Activated CD4-positive, alpha-beta T cell treated with anti-CD3 and anti-CD28 coated beads, Interleukin-2, amount 50 U/mL, for 16 hours (primary cell): ENCODE measurements at places on chromosomes 3 and 15.

DNA sequence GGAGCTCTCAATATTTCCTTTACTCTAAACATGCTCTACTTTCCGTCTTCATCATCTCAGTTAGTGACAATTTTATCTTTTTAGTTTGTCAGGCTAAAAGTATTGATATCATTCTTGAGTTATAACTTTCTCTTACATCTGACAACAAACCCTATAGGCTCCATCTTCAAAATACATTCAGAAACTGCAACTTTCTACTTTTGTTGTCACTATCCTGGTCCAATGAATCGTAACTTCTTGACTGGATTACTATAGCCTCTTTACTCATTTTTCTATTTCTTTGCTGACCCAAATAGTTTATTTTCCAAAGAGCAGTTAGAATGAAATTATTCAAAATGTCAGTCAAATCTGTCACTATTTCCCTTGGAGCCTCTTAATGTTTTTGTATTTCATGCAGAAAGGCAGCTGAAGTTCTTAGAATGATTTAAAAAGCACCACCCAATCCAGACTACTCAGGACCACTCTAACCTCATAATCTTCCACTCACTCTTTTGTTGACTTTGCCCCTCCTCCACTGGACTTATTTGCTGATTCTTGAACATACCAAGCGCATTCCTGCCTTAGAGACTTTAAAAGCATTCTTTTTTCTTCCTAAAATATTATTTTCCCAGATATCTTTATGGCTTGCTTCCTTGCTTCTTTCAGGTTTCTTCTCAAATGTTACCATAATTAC, 119.9 kb upstream of the CBLB start:
- no peak for DNase-seq

- peak; percentile 79 for DNase-seq
Measured at GRCh38 chr15:45205192-45205591, 17.4 kb upstream of the SHF start.

GRCh38 chr15:63284335-63284734, 6.9 kb downstream of the APH1B start:
- no peak for DNase-seq

- no peak for DNase-seq
Measured at GRCh38 chr3:171694888-171695287, 115.4 kb downstream of the PLD1 start.

DNA sequence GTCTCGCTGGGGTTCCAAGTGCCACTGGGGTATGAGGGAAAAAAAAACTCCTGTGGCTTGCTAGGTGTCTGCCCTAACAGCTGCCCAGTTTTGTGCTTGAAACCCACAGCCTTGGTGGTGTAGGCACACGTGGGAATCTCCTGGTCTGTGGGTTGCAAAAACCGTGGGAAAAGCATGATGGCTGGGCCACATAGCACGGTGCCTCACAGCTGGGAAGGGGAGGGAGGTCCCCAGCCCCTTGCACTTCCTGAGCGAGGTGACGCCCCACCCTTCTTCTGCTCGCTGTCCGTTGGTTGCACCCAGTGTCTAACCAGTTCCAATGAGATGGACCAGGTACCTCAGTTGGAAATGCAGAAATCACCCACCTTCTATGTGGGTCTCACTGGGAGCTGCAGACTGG, 144.3 kb downstream of the KBTBD8 start:
- no peak for DNase-seq

- DNase-seq, result no peak
Measured at GRCh38 chr15:98226578-98226977, 266.1 kb downstream of the ARRDC4 start.

- no peak for DNase-seq
Measured at GRCh38 chr3:111870620-111871019, 11.6 kb downstream of the PHLDB2 start.

DNA sequence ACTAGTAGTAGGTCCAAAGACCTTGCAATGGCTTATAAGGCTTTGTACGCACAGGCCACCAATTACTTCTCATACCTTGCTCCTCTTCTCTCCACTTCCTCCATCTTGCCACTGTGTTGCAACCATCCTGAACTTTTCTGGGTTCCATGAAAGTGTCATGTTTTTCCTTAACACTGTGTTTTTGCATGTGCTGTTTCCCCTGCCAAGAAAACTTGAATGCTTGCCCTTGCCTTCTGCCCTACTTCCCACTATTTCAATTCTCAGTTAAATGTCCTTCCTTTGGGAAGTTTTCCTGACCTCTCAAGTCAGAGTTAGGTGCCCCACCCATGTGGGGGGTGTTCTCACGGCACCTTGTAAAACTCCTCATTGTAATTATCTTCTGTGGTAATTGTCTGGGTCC, 182.8 kb downstream of the THRB start:
- DNase-seq, result no peak

DNA sequence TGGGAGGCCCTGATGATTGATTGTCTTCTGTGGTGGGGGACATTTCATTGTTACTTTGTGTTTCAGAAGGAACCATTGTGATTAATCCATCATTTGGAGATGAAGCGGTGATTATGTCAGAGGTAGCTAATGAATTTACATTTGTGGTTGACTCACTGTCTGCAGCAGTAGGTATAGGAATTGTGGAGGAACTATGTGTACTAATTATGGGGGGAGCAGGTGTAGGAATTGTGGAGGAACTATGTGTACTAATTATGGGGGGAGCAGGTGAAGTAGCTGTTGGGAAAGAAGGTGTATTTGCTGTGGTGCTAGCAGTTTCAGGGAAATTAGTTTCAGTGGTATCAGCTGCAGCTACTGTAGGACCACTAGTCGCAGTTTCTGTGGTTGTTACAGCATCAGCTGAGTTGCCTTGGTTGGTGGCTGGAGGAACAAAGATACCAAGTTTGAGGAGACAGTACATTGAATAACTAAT, 6.9 kb downstream of the MUC13 start:
- no peak for DNase-seq

DNA sequence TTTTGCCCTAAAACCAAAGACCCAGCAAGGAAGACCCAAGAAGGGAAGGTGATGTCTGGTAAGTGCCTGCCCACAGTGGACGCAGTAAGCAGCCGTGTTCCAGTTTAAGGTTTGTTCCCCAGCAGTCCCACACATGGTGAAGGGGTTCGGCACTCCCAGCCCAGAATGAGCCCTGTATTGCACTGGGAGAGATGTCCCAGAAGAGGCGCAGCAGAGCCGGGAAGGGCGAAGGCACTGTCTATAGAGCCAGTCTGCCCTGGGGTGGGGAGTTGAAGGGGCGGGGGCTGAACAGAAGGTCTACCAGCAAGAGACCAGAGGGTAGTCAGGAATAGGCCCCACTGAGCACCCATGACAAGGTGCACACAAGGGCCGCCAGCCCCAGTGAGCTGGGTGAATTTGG, 6.4 kb downstream of the TMEM158 start:
- DNase-seq, result no peak

- DNase-seq, result no peak
Measured at GRCh38 chr3:45988362-45988761, 7.3 kb downstream of the FYCO1 start.

GRCh38 chr3:156536524-156537316, 18.2 kb downstream of the SSR3 start:
- no peak for DNase-seq

- DNase-seq, result no peak
Measured at GRCh38 chr3:56269755-56270535, 198.3 kb downstream of the ERC2 start.

DNA sequence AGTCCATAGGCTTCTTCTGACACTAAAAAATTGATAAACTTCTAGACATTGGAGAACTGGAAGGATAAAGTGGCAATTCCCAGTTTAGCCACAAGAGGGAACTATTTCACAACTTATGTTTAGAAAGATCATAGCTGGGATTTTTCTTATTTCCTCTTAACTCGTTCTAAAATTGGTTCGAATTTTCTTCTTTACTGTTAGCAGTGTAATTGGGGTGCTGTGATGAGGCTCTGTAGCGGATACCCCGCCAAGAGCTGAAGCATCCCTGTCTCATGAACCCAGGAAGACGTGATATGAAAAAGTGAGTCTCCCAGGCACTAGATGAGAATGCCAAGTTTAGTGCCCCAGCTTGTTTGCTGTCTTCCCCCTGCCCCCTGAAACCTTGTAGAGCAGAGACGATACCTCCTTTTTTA, 85.1 kb downstream of the PDCD6IP start:
- peak; percentile 48 for DNase-seq

- no peak for DNase-seq
Measured at GRCh38 chr3:130429713-130430023, 84.2 kb downstream of the COL6A5 start.

DNA sequence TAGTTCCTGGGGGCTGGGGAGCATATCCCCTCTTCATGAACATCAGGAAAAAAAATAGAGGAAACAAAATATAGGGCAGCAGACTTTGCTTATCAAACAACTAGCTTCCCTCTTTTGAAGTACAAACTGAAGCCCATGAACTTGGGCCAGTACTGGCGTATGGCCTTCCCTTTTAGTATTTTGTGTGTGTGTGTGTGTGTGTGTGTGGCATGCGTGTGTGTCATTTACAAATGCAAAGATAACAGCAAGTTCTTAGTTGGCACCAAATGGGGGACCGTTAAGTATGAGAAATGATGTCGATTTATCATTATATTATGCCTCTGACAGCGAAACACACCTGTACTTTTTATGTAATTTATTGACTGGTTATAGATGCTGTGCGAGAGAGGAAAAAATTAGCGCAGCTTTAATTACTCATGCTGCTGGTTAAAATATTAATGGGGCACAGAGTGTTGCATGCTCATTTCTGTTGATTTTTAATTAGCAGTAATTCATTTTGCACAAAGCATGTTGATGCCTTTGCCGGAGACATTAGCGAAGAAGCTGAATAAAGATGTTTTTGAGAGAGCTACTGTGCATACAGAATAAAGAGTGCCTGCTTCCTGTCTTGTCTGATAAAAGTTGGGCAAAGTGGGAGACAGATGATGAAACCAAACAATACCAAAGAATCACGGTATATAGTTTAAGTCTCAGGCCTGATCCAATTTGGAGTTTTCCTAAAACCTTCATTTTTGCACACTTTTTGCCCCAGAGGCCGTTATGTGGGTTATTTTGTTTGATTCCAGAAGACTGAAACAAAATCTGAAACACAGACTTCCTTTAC, 297.1 kb downstream of the SATB1 start:
- no peak for DNase-seq

DNA sequence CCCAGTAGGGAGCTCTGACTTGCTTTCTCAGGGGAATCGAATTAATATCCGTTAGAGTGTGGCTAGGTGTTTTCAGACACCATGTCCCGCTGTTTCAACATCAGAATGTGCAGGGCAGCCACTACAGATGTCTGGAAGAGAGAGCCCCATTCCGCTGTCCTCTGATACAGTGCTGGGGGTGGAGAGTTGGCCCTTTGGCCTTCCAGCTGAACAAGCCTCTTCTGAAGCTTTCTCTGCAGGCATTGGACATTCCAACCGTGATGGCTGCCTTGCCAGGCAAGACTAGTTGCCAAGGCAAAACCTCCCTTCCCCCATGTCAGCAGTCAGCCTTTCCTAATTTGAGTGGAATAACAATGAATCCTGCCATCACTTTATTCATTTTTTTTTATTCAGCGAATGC, 1.5 kb downstream of the FAH start:
- no peak for DNase-seq

DNA sequence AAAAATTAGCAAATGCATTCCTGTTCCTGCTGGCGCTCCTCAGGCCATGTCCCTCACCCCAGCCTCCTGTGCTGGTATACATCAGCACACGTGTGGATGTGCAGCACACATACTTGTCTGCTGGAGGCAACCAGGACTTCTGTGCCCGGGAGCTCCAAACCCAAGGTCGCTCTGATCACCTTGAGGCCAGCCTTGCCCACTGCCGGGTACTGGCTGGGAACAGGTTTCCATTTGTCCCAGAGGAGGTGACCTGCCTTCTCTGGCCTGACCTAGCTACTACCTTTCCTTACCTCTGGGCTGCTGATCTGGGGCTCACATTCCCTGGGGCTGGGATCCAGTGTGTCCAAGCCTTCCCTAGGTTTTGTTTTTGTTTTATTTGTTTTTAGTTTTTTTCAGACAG, 12.1 kb downstream of the PRKCD start:
- no peak for DNase-seq

- DNase-seq, result peak; percentile 74
Measured at GRCh38 chr15:56243163-56244037, at the start of gene RFX7. Gene RFX7 (minus strand): TSS chr15:56243879. CDS start chr15:56243285, 594 bp downstream.

DNA sequence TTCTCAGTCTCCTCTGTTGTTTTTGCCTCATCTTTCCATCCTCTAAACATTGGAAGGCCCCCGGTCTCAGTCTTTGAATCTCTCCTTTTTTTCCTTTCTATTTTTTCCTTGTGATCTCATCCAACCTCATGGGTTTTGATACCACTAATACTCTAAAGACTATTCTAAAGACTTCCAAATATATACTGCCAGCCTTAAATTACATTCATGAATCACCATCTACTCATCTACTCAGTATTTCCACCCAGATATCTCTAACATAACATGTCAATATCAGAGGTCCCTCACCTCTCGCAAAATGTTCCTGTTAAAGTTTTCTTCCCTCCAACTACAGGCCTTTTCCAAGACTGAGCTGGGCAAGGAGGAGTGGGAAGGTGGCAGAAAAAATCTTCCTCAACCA, 282.5 kb upstream of the TTC14 start:
- DNase-seq, result no peak

DNA sequence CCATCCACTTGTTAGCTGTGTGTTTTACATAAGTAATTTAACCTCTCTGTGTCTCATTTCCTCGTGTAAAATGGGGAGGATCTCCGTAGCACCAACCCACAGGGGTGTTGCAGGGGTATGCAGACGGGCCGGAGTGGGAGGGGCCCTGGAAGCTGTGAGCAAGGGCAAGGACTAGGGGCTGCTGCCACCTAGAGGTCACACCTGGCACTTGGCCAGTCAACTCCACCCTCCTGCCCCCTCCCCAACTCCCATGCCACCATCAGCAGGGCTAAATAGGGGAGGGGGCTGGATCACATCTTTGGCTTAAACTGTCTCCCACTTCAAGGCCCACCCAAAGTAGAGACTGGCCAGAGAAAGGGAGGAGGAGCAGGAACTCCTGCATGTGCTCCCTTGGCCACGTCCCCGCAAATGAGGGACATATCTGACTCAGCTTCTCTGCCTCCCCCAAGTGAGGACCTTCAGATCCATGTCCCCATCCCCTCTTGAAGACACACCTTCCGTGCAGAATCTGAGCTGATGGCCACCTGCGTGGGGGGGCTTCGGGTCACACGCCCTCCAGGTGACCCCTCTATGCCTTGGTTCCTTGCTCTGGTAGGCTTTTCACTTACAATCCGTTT, 2.6 kb downstream of the CCDC9B start:
- peak; percentile 78 for DNase-seq

- DNase-seq, result no peak
Measured at GRCh38 chr3:47978386-47978785, 37.8 kb downstream of the MAP4 start.

- no peak for DNase-seq
Measured at GRCh38 chr3:184399410-184399809, 19.6 kb downstream of the CHRD start.

DNA sequence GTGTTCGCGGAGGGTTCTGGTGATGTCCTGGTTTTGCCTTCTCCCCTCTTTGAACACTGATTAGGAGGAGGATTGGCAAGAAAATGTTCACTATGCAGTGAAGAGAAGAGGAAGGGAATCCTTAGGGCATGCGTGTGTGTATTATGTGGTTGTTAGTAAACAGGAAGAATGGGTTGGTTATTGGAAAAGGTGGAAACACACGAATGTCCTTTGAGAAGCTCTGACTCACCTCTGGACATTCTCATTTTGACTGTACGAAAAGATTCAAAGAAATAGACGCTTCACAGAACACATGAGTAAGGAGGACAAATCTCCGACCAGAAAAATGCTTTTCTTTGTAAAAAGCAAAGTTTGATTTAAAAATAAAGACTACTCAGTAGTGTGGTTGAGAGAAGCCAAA, 188.8 kb upstream of the PRICKLE2 start:
- no peak for DNase-seq
